ENCODE measurements at places on chromosomes 5 and 9.

- no peak for DNase-seq
These were observed 7.4 kb downstream of the ZER1 start for GRCh38 chr9:128764361-128764760.

GRCh38 chr9:135100725-135101410, 13.4 kb downstream of the OLFM1 start:
- no peak for DNase-seq

- DNase-seq, result no peak
These were observed 6.5 kb upstream of the AK1 start for GRCh38 chr9:127883959-127884358.

DNA sequence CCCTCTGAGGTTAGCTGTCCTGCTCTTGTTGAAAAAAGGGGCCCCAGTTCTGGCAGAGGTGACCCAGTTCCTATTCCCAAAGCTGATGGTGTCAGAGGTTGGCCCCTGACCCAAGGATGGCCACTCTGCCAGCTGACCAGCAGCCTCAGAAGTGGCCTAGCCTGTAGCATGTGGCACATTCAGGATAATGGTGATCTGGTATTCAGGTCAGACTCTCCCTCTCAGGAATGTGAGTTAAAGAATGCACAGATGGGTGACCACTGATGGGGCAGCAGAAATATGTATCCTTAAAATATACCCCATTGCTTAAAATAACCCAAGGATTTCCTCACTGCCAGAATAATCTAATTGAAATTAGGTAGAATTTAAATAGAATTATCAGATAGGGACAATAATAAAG, 369.2 kb downstream of the SEMA5A start:
- no peak for DNase-seq

DNA sequence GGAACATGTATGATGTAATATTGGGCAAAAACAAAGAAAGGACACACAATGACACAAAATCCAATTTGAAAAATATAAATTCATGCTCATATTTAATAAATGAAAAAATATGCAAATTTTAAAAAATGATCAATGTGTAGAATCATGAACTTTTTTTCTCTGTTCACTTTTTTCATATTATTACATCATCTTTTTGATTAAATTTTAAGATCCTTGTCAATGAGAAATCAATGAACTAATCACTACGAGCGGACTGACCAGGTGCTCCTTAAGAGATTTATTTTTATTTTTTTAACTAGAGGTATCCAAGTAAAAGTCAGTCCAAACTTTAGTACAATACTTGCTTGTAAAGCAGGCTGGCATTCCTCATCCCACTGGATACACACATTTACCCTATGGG, 174.1 kb downstream of the CDK5RAP2 start:
- no peak for DNase-seq

GRCh38 chr5:176620333-176620981, 9.9 kb downstream of the SNCB start:
- no peak for DNase-seq

DNA sequence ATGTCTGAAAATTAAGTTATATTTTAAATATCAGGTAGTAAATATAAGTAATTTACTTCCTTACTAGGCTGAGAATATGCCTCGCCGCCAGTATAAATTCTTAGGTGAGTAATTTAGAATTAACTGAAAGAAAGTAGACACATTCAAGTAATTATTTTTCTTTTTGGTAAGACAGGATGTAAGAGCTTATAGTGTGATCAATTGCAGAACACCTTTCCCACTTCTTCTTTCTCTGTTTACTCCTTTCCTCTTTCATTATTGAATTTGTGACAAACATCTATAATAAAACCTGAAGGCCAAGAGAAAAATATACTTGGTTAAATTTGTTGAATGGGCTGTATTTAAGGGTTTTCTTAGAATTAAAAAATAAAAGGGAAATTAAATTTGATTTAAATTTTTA, 195.1 kb upstream of the CDKN2B start:
- DNase-seq, result no peak

- no peak for DNase-seq
These were observed 555.5 kb downstream of the MAT2B start for GRCh38 chr5:164060786-164061355.

DNA sequence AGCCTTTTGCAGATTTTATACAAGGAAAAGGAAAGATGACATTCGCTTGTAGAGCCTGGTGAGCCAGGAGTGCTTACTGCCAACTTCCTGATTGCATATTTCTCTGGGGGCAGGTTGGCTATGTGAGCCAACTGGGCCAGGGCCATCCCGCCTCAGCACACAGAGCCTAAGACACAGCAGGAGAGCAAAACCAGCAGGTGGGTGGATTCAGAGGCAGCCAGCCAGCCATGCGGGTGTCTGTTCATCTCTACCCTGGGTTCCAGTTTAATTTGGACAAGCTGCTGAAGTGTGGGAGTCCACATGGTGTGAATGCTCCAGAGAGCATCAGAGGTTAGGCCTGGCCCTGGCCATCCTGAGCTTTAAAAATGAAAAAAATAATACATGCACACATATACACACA, 291.4 kb downstream of the ARHGEF28 start:
- no peak for DNase-seq

- no peak for DNase-seq
These were observed 14.1 kb downstream of the RGS3 start for GRCh38 chr9:113477661-113478060.

- DNase-seq, result no peak
These were observed 137.4 kb downstream of the PLK2 start for GRCh38 chr5:58322453-58322852.

DNA sequence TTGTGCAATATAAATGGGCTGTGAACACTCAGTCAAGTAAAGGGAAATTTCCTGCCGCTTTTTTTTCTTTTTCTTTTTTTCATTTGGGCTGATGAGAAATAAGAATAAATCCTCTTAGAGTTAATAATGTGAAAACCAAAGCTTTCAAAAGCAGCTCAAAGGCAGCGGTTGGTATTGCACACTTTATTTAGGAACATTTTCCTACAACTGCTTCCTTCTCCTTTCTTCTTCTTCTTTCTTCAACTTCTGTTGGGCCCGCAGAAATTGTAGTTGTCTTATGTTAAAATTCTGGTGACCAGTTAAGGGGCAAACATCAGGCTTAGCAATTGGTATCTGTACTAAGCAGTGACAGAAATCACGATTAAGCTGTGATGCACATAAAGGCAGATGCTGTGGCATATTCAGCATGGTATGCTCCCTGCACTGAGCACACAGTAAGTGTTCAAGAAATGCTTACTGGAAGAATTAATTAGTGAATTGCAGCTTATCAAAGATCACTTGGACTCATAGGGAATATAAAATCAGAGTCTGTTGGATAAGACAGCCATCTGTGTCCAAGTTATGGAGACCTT, 85.4 kb downstream of the ANKRD55 start:
- DNase-seq, result no peak

DNA sequence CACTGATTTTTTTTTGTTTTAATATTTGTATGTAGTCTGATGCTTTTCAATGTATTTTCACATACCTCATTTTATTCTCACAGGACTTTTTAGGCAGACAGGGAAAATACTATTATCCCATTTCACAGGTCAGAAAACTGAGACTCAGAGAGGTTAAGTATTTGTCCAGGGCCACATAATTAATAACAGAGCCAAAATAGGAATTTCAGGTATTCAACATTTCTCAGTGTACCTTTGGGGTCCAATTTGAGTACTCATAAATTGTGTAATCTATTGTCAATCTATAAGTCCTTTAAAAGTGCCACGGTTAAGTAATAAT, 120.7 kb upstream of the GRHPR start:
- no peak for DNase-seq

DNA sequence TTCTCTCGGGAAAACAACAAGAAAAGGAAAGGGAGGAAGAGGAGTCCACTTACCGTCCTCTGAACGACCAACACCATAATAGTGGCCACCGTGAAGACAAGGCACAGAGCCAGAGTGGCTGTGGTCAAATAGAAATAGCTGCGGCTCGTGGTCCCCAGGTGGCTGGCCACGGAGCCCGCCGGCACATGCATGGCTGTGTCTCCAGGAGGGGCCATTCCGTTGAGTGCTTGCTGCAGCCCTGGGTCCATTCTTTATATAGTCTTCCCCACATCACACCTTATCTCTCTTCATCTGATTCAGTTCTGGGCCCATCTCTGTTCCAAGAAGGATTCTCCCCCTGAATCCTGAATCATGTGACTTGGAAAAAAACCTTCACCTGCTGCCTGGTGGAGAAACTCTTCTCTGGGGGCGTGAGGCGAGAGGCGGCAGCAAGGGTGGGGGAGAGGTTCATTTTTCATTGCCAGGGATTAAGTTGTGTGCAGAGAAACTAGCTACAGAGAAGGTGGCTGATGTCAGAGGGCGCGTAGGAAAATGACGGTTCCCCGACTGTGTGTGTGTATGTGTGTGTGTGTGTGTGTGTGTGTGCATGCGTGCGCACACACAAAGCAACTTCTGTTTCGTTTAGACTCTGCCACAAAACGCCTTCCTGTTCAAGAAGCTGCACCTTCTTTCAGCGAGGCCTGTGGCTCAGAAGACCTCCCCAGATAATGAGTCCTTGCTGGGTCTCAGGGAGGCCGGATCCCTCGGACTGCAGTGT, at the start of gene TNFSF8:
Gene TNFSF8 (minus strand): TSS at position 536 of the 757 bp plus-strand sequence. CDS start 288 bp downstream, at position 248.
- no peak for DNase-seq

- DNase-seq, result no peak
These were observed 21.8 kb upstream of the SLC12A7 start for GRCh38 chr5:1133510-1134201.
